ENCODE measurements at places on chromosomes 1 and 21.
A peak's percentile ranks its signal among the peaks of the same experiment; 100 is the strongest.

DNA sequence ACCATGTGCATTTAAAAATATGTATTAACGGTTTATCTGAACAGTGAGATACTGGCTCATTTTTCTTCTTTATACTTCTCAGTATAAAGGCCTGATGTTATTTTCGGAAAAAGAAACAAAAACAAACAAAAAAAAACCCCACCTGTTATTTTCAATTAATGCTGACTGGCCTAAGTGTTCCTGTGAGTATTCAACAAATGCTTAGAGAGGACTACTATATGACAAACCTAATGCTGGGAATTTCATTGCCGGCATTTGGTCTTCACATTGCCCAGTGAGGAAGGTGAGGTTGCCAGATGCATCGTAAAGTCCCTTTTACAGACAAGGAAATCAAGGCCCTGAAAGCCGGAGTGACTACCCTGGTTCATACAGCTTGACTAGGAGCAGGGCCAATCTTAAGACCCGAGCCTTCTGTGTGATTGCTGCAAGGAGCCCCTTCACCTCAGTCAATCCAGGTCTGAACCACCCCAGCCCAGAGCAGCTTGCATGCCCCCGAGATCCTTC is 599 bp downstream of the MRPL24 start:
- DNase-seq: no peak

DNA sequence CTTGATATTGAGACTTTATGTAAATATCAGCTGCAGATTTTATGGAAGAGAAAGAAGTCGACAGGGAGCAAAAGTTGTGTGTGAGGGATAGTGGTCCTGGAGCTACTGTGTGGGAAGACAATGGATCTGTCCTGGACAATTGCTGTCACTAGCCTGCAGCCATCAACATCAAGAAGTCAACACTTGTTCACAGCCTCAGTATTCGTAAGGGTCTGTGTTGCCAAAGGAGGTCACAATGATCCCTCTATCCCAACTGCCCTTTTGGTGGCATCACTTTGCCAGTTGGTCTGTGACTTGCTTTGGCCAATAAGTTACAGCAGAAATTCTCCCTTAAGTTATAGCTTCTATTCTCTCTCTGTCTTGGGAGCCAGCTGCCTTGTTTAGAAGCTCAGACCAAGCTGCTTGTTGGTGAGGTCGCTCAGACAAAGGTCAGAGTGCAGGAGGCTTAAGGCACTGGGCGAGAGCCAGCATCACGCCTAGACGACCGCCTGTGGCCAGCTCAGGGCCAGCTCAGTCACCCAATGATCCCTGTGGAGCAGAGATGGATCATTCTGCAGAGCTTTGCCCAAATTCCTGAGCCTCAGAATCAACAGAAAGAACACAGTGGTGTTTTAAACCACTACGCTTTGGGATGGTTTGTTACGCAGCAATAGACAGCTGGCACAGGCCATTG is 134.9 kb downstream of the RHOU start:
- no peak for DNase-seq

GRCh38 chr1:199976496-199977144 is 50.9 kb upstream of the NR5A2 start:
- no peak for DNase-seq

DNA sequence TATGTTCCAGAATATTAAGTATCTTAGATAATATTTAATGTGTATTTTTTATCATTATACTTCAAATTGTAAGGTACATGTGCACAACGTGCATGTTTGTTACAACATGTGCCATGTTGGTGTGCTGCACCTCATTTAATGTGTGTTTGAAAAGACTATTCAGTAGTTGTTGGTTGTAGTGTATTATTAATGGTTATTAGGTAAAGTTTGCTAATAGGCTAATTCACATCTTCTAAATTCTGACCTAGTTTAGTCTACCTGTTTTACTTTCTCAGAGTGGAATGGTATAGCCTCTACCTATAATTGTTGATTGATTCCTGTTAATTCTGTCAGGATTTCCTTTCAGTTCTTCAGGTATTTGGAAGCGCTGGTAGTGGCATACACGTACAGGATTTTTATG is 153.0 kb downstream of the NCAM2 start:
- no peak for DNase-seq

DNA sequence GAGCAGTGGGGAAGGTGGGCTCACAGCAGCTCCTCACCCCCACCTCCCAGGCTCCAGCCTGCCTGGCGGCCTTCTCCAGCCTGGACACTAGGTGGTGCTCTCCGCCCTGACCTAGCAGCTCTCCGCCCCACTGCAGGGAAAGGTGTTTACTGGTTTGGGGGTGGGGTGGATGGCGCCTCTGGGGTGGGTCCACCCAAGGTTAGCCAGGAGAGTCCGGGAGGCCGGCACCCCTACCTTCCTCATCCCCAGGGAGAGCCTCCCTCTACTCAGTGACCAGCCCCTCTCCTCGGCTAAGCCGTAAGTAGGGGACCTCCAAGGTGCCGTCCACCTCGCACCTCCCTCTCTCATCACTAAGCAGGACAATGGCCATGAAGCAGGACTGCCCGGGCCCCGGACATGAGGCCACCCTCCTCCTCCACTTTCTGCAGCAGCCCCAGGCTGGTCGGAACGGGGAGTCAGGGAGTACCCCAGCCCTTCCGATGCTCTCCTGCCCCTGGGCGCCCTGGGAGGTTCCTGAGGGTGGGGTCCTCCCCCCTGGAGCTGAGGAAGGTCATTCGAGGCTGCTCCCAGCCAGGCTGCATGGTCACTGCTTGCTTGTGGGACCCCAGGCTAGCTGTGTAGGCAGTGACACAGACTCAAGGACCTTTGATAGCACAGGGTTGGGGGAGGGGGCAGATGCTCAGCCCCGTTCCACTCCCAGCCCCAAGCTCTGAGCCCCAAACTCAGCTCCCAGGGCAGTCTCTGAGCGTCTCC is 101.4 kb upstream of the VAMP3 start:
- DNase-seq: peak; percentile 93

GRCh38 chr1:235019961-235020360 is 108.7 kb downstream of the TOMM20 start:
- no peak for DNase-seq

DNA sequence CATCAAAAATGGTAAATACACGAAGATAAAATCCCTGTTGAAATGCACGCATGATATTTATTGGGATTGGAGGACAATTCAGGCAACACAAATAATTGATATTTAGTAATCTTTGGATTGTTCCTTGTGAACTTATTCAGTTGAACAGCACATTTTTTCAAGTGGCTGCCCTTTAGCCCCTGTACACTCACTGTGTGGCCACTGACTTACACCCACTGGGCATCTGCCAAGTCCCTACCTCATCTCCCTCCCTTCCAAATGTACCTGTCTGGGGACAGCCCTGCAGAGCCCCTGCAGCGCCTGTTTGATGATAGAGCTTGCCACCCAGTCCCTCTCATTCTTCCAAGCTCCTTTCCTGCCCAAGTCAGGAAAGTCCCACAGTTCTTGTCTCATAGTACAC is 154.3 kb downstream of the GLUL start:
- no peak for DNase-seq

- no peak for DNase-seq
Measured at GRCh38 chr1:220692436-220693228, 2.5 kb downstream of the C1orf115 start.

- no peak for DNase-seq
Measured at GRCh38 chr1:159581422-159581821, 6.2 kb upstream of the APCS start.

DNA sequence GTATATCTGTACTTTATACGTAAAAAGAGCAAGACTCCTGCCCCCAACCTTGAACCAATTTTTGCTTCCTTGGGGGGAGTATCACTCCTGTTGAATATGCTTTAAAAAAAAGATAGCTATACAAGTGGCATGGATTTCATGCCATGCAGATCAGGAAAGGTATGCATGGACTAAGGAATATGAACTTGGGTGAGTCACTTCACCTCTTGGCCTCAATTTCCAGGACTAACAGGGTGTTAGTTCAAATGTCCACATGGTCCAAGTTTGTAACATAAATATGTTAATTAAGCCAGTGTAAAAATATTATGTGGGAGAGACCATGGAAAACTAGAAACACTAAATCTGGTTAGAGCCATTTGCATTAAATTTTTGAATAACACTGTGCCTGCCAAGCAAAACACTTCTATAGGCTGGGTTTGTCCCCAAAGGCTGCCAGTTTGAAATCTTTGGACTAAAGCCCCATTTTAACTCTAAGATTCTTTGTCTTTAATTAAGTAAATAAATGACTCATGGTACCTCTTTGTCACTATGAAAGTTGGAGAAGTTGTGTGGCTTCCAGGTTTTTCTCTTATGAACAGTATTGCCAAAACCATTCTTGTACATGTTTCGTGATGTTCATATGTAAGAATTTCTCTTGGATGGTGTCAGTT is 33.1 kb downstream of the FAM177B start:
- no peak for DNase-seq

GRCh38 chr1:156836041-156836654 is 19.5 kb upstream of the SH2D2A start:
- DNase-seq: no peak

GRCh38 chr1:27891196-27891889 is 19.0 kb downstream of the THEMIS2 start:
- DNase-seq: no peak

GRCh38 chr1:98103617-98104285 is 182.9 kb upstream of the DPYD start:
- no peak for DNase-seq

DNA sequence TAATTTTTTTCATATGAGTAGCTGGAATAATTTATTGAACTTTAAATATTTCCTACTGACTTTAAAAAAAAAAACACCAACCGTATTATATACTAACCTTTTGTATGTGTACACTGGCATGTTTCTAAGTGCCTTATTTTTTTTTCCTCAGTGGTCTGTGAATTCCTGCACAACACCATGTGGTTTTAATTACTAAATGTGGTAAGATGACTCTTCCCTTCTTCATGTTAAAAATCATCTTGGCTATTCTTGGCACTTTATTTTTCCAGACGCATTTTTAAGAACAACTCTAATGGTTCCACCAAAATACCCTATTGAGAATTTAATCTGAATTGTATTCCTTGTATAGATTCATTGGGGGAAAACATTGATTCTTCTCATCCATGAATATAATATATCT is 28.4 kb downstream of the PPP2R5A start:
- no peak for DNase-seq

GRCh38 chr1:98766255-98766654 is 104.7 kb downstream of the SNX7 start:
- no peak for DNase-seq

DNA sequence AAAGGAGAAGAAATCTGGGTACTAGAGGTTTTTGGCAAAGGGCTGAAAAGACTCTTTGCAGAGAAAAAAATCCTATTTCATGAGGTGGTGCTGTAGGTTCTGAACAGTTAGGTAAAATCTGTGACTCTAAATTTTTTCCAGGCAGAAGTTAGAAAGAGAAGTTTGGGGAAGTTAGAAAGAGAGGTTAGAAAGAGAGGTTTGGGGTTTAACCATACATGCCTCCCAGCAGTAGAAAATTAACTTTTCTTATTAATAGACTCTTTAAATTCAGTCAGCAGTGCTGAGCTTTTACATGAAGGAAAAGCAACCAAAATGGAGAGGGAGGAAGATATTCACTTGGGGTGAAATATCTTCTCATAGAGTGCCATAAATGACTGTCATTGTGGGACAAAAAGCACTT is 12.2 kb downstream of the AMY1C start:
- no peak for DNase-seq

- no peak for DNase-seq
Measured at GRCh38 chr1:202015662-202015937, 5.2 kb downstream of the ELF3 start.

DNA sequence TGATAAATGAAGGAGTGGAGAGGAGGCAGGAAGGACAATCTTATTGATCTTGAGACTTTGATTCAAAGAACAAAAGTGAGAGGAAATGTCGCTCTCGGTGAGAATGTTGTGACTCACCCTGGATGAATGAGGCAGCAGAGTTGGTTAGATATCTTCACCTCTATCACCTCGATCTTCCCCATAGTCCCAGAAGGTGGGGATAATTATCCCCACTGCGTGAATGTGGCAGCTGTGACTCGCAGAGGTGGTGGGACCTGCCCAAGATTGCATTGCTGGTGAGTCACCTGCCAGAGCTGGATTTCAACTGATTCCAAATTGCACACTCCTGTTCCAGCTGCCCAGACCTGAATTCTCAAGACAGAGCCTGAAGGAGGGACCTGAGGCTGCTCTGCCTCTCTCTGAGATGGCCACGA is 105.0 kb downstream of the MATN1 start:
- DNase-seq: no peak

GRCh38 chr1:15974855-15975254 is 1.0 kb downstream of the ZBTB17 start:
- DNase-seq: no peak
